Activated CD4-positive, alpha-beta T cell treated with anti-CD3 and anti-CD28 coated beads, Interleukin-2, amount 50 U/mL, for 24 hours (primary cell): ENCODE measurements at places on chromosomes 4 and X.

DNA sequence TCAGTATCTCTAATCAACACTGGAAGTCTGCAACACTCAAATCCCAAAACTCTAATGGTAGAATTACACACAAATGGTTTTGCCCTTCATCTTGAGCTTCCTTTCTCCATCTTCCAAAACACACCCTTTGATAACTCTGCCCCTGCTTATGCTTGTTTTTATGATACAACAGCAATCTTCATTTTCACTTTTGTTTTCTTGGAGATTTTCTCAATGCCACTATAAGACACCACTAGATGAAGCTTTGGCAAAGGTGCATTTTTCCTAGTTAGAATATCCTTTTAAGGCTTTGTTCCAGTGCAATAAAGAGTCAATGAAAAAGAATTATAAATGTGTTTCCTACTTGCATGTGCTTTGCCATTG is 472.4 kb upstream of the NWD2 start:
- no peak for DNase-seq

- DNase-seq = no peak
These were observed 13.7 kb downstream of the ADH6 start for GRCh38 chr4:99205153-99205979.

GRCh38 chrX:87728459-87728858 is 210.9 kb downstream of the KLHL4 start:
- no peak for DNase-seq

DNA sequence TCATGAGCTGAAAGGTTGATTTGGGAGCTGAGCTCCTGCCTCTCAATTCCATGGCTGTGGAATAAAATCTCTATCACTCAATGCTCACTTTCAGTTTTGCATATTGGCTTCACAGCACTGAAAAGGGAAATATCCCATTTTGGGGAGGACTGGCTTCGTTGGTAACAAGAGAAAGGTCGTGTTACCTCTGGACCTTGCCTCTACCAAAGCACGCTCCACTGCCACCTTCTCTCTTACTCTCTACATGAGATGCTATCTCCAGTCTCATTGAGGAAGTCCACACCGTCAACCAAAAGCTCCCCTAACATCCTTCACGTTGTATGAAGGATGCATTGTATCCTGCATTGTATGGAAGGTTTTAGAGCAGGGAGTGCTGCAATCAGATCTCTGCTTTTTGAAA is 195.0 kb upstream of the LDB2 start:
- DNase-seq = no peak

GRCh38 chr4:177322266-177322665 is 12.6 kb downstream of the NEIL3 start:
- DNase-seq = no peak

GRCh38 chr4:91754716-91755115 is 549.0 kb upstream of the GRID2 start:
- no peak for DNase-seq

DNA sequence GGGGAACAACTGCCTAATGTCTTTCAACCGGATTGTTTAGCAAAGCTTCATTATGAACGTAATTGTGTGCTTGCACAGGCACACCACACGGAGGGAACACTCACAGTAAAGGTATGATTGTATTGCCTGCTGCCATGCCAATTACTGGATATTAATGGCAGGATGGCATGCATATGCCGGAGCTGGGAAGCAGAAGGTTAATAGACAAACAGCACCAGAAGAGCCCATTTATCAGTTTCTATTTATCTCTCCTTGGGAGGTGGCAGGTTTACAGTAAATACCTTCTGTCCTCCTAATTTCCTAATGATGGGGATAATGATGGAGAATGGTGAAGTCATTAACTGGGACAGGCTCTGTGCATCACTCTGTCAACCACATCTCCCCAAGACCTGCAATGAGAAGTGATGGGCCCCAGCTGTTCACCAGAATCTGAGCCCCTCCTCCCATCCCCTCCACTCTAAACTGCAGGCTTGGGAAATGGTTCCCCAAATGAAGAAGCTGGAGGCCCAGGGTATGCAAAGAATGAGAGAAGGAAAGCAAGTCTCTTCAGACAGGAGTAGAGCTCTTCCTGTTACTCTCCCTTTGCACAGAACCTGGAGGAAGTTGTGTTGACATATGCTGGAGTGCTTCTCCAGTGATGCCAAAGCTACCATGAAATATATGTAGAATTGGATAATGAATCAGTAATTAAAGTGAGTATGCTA is 160.8 kb downstream of the NAA11 start:
- no peak for DNase-seq

DNA sequence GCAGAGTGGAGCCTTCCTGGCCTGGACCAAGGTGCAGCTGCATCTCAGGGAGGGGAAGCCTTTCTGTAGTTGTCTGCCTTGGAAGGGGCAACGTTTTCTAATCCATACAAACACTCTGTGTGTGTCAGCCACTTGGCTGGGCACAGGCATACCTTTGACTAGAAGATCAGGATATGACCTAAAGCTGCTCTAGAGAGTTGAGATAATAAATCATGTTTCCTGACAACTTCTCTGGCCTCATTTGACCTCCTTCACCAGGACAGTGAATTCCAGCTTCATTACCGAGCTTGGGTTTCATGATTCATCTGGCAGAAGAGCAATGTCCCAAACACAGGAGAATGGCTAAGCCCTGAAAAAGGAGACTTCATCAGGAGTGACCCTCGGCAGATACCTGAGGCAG is 89.6 kb upstream of the KIT start:
- no peak for DNase-seq

- no peak for DNase-seq
These were observed 271.0 kb downstream of the AFF2 start for GRCh38 chrX:148771440-148771839.

DNA sequence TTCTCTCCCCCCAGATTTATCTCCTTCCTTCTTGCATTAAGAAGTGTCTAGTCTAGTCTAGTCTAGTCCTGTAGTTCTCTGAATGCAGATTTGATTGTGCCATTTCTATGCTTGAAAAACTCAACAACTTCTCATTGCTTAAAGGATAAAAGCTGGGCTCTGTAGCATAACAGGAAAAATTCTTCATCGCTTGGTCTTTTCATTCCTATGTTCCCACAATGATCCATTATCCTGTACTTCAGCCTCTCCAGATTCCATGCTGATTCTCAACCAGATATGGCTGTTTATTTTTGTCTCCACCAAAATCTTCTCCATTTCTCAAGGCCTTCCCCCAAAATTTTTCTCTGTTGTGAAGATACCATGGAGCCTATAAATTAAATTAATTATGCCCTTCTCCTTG is 102.9 kb upstream of the STIM2 start:
- no peak for DNase-seq

DNA sequence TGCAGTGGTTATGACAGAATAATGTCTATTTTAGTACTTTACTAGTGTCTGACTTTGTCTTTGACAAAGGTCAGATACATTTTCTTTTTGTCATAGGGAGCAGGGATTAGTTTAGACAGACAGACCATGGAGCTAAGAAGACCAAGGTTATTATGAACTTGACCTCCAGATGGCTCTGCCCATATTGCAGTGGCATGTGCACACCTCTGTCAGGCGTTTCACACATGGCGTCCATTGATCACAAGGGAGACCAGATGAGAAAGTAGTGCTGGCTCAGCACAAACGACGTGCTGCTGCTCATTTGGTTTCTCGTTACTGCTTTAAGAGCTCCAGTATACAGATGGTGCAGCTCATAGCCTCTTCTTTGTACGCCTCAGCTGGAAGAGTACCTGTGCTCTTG is 56.3 kb upstream of the HPSE start:
- DNase-seq = no peak

- no peak for DNase-seq
These were observed 6.9 kb upstream of the PNMA6A start for GRCh38 chrX:153065389-153065788.

- no peak for DNase-seq
These were observed 23.6 kb upstream of the TBC1D14 start for GRCh38 chr4:6885953-6886557.

GRCh38 chrX:38817004-38817703 is 15.9 kb downstream of the MID1IP1 start:
- no peak for DNase-seq

- no peak for DNase-seq
These were observed 23.5 kb upstream of the PRDM8 start for GRCh38 chr4:80173841-80174240.

GRCh38 chrX:97931586-97931985 is 1047.9 kb downstream of the RPA4 start:
- no peak for DNase-seq
